Cardiac fibroblast (primary cell): ENCODE measurements at places on chromosomes 5 and 9.

GRCh38 chr9:10148796-10149195 is 464.0 kb downstream of the PTPRD start:
- no peak for DNase-seq

- DNase-seq = peak; percentile 54
Observed at GRCh38 chr5:74638970-74639806, 1.3 kb downstream of the ENC1 start.

GRCh38 chr9:6564360-6564759 is 81.2 kb downstream of the GLDC start:
- DNase-seq = peak; percentile 71

DNA sequence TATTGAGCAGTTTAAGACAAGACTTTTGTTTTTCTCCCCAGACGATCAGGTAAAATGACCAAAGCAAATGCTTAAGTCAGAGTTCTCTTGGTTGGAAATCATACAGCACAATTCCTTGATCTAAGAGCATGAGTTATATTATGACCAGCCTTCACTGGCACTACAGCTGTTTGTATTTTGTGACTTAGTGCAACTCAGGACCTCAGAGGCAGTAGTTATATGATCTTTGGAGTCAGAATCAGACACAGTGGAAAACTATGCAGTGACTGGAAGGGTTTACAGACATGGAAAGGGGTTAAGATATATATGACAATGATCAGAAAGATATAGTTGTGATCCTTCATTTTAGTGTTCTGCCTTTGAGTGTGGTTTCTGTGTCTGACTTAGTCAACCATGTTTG is 24.3 kb downstream of the RAD23B start:
- DNase-seq = no peak
